CD4-positive, alpha-beta T cell (primary cell): ENCODE measurements at places on chromosomes 4 and X.

- DNase-seq = no peak
These were observed 10.6 kb upstream of the MND1 start for GRCh38 chr4:153333874-153334273.

DNA sequence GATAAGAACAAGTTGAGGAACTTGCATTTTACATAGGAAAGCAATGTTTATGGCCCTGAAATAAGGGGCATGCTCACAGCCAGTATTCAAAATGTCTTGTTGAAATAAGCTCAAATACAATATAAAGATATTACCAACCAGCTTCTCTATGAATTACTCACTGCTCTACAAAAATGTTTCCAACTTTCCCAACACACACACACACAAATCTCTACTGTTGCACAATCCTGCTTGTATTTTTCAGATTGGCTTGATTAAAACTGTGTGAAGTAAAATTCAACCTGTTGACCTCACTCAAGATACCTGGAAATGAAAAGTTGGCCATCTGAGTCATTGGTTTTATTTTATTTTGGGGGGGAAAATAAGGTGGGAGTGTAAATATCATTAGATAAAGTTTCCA, 128.6 kb downstream of the CHIC2 start:
- no peak for DNase-seq

- no peak for DNase-seq
These were observed 15.7 kb downstream of the SMIM43 start for GRCh38 chr4:121749225-121749624.

GRCh38 chr4:151712777-151713176, 48.0 kb downstream of the GATB start:
- no peak for DNase-seq

GRCh38 chrX:6821730-6822129, 286.8 kb upstream of the VCX3A start:
- no peak for DNase-seq

DNA sequence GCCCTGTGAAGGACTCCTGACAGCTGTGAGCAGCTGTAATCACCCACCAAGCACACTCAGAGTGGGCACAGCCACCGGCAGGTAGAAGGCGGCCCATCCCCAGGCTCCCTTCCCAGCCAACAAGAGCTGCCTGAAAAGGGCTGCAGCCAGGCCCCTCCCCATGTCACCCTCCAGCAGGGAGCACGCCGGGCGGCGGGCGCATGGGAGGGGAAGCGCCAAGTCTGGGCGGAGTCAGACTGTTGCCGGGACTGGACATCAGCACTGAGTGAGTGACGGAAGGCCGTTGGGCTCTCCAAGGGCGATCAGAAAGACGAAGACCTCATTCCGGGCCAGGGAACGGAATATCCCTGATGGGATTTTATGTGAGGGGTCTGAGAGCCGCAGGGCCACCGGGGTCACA, 82.1 kb downstream of the PPP2R2C start:
- DNase-seq = no peak
